ENCODE measurements at places on chromosomes 7 and 10.

DNA sequence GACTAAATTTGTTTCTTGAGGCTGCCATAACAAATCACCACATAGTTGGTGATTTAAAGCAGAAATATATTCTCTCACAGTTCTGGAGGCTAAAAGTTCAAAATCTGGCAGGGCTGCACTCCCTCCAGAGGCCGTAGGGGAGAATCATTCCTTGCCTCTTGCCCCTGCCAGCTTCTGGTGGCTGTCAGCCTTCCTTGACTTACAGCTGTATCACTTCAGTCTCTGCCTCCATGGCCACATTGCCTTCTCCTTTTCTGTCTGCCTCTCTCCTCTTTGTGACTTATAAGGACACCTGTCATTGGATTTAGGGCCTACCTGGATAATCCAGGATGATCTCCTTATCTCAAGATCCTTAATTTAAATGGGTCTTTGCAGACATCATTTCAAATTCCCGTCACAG, 5.8 kb upstream of the LRRC4 start:
- no peak for DNase-seq

DNA sequence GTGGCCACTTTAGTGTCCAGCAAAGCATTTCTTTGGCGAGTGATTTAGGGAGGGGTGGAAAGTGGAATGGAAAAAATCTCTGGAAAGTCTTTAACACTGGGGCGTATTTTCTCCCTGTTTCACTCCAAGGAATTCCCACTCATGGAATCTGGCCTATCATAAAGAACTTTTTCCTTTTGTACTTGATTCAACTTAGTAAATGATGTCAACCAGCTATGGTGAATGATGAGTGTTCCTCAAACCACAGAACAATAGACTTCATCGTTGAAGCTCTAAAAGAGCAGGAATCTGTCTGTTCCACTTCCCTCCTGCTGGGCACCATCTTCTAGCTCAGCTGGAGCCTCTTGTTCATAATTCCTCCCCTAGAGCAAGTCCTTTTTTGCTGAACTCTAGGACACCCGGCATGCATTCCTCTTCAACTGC, 66.5 kb downstream of the EPDR1 start:
- DNase-seq = no peak

GRCh38 chr10:89355394-89355931, 22.4 kb upstream of the IFIT1B start:
- no peak for DNase-seq

DNA sequence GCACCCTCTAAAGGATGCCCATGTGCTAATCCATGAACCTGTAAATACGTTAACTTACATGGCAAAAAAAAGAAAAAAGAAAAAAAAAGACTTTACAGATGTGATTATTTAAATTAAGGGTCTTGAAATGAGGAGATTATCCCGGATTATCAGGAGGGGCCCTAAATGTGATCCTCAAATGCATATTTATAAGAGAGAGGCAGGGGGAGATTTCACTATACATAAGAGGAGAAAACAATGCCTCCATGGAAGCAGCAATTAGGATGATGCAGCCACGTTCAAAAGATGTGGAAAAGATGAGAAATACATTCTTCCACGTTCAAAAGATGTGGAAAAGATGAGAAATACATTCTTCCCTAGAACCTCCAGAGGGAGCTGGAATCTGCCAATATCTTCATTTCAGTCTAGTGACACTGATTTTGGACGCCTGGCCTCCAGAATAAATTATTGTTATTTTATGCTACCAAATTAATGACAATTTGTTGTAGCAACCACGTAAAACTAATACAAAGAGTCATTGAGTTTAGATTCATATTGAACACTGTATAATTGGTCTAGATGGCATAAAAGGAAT, 328.4 kb upstream of the GNAI1 start:
- DNase-seq = peak; percentile 74

GRCh38 chr7:52712938-52713337, 322.5 kb upstream of the POM121L12 start:
- DNase-seq = no peak

GRCh38 chr10:124343351-124344265, 75.1 kb downstream of the OAT start:
- DNase-seq = no peak

GRCh38 chr7:23594879-23595604, 2.1 kb upstream of the CCDC126 start:
- DNase-seq = no peak

- DNase-seq = no peak
These were observed 537.2 kb downstream of the XPNPEP1 start for GRCh38 chr10:109386101-109386500.

DNA sequence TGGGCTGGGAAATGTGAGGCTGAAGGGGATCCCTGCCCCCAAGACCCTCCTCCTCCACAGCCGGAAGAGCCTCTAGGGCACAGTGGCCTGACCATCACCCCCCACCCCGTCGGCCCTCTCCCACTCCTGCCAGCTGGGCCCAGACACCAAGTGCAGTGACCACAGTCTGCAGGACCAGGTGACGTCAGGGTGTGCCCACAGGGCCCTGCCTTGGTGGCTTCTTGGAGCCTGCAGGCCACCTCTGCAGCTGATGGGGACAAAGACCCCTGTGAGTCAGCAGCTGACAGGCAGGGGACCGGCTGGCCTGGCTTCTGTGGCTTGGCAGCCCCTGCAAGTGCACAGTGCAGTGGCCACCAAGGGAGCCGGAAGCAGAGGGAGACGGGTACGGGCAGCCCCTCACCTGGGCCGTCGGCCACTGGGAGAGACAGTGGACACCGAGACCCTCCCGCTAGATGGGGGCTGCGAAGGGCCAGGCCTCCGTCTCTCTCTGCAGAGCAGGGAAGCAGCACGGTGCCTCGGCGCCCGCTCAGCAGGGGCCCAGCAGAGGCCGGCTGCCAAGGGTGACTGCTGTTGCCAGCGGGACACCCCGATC, 274.6 kb downstream of the ELFN1 start:
- no peak for DNase-seq

DNA sequence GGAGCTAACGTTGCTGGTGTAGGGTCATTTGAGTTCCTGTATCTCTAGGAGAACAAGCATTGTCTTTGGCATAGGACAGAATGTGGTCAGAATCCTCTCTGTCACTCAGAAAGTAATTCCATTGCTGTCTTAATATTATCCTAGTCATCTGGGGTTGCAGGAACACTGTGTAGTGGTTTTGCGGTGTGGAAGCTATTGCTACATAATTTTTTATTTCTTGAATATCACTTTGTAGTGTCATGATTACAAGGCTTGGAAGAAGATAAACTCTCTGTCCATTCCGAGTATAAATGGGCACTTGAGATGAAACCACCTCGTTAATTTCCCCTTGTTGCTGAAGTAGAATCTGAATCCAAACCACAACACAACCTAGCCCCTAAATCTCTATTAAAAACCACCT, 919.2 kb downstream of the LRMDA start:
- no peak for DNase-seq

DNA sequence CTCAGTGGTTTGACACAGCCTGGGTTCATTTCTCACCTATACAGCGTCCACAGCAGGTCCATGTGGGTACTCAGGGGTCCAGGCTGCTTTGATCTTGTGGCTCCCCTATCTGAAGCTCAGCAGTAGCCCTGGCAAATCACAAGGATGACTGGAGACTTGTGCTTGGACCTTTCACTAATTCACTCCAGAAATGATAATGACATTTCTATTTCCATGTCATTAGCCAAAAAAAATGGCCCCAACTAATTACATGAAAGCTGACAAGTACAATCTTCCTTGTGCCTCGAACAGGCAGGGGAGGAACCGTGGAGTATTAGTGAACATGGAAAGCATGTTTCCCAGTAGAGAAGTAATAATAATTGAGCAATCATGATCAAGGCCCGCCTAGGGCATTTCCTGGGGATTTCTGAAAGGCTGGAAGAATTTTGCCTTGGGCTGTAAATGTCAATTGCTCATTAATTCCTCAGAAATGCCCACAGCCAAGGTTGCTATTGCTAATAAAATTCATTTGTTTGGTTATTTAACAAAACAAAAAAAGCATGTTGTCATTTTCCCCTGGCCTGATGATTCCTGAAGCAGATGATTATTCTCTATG, 586.1 kb downstream of the SDK1 start:
- no peak for DNase-seq

DNA sequence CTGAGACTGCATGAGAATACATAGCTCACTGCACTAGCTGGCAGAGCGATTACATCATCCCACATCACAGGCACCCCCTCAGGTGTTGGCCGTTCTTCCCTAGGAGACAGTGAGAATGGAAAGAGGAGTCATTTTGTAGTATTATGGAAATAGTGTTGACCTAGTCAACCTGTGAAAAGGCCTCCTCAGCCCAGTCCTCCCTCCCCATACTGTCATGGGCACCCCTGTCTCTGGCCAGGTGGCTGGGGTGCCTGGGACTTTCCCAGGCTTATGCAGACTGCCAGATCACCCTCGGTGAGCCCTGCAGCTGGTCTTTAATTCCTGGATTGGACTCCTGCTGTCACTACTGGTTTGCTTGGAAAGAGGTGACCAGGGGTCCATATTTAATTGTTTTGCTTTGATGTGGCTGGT, 4.0 kb downstream of the INPP5A start:
- peak; percentile 35 for DNase-seq

- DNase-seq = no peak
These were observed 421.2 kb downstream of the IPMK start for GRCh38 chr10:57846307-57847065.

DNA sequence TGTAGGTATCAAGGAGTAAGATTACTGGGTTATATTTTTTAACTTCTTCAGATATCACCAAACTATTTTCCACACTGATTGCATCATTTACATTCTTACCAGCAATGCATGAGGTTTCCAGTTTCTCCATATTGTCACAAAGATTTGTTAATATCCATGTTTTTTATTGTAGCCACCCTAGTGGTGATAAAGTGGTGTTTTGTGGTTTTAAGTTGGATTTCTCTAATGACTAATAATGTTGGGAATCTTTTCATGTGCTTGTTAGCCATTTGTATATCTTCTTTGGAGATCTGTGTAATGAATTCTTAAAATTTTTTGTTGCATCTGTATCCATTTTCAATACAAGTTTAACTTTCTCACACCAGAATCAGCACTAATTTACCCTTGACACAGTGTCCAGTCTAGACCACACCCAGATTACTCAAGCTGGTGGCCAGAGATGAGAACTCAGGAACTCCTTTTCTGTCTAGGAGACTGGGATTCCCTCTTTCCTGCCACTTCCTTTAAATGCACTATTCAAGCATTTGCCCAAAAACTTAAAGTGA, 67.0 kb upstream of the PLXDC2 start:
- no peak for DNase-seq

DNA sequence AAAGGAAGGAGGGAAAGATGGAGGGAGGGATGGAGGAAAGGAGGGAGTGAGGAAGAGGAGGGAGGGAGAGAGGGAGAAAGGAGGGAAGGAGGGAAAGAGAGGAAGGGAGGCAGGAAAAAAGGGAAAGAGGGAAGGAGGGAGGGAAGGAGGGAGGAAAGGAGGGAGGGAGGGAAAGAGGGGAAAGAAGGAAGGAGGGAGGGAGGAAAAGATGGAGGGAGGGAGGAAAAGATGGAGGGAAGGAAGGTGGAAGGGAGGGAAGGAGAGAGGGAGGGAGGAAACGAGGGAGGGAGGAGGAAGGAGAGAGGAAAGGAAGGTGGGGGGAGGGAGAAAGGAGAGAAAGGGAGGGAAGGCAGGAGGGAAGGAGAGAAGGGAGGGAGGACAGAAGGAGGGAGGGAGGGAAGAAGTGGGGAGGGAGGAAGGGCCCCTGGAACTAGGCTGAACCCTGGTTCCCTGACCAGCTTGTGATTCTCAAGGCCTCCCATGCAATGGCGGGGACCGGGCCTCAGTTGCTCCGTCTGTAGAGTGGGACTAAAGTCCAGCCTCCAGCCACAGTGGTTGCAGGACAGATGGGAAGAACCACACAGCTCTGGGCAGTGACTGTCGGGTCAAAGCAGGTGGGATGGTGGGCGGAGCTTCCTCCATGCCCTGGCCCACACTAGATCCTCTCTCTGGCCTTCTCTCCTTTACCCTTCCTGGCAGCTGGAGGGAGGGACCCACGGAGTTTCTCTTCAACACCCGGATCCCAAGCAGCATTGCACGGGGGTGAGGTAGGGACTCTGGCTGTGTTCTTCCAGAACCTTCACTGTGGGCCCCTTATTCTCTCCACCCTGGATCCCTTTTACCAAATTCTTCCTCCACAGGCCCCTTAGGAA, 4.3 kb upstream of the TTYH3 start:
- no peak for DNase-seq

GRCh38 chr7:27241189-27242056, 1.2 kb upstream of the EVX1 start:
- no peak for DNase-seq

GRCh38 chr10:3516234-3516922, 268.6 kb downstream of the KLF6 start:
- peak; percentile 13 for DNase-seq

- no peak for DNase-seq
These were observed 12.0 kb downstream of the SFTPD start for GRCh38 chr10:79936625-79937615.

GRCh38 chr7:127959770-127960169, 71.5 kb downstream of the LRRC4 start:
- no peak for DNase-seq

DNA sequence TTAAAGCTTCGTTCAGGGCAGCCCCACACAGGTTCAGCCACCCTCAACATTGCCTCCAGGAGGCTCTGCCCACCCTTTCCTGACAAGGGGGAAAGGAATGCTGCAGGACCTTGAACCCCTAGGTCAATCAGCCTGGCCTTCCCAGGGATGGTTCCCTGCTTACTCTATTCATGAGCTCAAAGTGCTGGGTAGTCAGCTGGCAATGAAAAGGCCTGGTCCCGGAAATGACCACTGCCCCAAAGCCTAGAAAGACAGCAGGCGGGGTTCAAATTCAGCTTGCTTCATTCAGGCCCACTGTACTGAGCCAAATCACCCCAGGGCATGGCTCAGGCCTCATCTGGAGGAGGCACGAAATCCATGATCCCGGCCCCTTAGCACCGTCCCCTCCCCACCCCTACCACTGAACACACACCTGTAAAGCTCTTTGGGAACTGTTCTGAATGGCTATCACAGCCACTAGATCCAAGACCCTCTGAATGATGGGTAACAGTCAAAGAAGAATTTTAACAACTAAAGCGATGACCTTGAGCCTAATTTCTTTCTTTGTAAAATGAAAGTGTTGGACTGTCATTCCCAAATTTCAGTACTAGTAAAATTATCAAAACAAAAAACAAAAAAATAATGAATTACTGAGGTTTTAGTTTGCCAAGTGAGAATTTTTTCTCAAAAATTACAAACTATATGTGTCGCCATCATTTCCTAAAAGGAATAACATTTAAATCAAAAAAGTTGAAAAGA, 1.0 kb downstream of the URGCP start:
- peak; percentile 70 for DNase-seq

GRCh38 chr10:78351283-78351682, 317.6 kb downstream of the RPS24 start:
- DNase-seq = no peak

DNA sequence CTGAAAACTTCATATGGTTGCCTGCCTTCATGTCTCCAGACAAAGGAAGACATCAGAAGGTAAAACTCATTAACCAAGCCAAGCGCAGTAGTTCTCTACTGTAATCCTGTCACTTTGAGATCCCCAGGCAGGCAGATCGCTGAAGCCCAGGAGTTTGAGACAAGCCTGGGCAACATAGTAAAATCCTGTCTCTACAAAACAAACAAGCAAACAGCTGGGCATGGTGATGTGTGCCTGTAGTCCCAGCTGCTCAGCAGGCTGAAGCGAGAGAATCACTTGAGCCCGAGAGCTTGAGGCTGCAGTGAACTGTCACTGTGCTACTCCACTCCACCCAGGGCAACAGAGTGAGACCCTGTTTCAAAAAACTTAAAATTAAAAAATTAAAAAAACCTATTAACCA, 467.4 kb upstream of the SORCS1 start:
- no peak for DNase-seq

- DNase-seq = no peak
These were observed 11.8 kb upstream of the SLC18A3 start for GRCh38 chr10:49598164-49598856.
